ENCODE measurements at places on chromosomes 4 and X. TPM values are rescaled to one million over a fixed set of nuclear protein-coding genes. Genes with fewer than 3 reads are reported as not detected.

- peak; percentile 71 for DNase-seq
Observed at GRCh38 chr4:47122592-47123291, 91.4 kb downstream of the GABRB1 start.

DNA sequence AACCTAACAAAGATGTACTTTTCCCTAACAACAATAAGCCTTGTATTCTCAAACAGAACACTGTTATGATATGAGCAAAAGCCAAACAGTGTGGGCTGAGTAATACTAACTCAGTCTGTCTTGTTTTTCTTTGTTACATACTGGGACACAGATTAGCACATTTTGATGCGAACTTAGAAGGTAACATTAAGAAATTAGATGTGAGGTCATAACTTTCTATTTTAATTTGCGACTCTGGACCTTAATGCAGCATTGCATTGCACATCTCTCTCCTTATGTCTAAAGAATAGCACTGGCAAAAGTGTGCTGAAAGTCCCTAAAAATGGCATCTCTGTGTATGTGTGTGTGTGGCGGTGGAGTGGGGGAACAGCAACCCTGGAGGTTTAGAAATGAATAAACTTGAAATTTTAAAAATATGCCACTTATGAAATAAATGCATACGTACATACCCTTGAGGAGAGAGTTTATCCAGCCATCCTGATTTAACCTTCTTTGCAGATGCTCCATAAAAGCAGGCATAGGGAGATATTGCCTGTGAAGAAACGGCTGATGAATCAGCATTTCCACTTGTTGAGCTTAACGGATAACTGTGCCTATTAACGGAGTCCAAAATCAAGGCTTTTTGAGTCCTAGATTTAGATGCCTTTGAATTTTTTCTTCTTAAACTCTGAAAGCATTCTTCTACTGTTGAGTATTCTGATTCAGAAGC lies 34.2 kb downstream of the ARAP2 start:
- no peak for DNase-seq

DNA sequence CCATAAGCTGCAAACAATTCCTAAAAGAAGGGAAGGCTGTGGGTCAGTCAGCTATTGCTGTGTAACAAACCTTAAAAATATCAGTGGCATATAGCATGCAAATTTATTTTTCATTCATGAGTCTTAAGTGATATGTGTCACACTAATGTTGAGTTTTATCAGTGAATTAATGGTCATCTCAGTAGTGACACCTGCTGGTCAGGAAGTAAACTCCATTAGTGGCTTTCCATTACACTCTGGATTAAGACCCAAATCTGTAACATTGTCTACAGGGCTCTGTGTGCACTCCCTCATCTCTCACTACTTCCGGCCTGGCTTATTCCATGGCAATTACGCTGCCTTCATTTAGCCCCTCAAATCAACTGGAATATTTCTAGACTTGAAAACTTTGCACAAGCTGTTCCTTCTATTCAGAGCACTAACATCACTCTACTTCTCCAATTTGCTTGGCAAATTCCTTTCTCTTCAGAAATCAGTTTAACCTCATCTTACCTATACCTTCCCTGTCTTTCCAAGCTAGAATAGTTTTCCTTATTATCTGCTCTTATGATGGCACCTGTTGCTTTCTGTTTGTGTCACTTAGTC lies 217.3 kb upstream of the TAPT1 start:
- no peak for DNase-seq

DNA sequence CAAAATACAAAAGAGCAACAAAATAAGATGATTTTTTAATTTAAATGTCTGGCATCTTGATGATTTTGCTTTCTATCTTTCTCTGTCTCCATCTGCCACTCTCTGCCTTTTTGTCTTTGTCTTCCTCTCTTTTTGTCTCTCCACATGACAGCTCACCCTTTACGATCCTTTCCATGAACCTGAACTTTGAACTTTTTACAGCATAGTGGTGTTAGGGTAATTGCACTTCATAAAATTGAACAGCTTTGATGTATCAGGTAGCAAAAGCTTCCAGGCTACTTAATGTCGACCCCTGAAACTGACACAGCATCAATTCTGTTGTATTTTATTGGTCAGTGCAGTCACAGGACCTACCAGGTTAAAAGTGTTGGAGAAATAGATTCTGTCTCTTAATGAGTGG lies 1517.0 kb downstream of the ADGRL3 start:
- no peak for DNase-seq

DNA sequence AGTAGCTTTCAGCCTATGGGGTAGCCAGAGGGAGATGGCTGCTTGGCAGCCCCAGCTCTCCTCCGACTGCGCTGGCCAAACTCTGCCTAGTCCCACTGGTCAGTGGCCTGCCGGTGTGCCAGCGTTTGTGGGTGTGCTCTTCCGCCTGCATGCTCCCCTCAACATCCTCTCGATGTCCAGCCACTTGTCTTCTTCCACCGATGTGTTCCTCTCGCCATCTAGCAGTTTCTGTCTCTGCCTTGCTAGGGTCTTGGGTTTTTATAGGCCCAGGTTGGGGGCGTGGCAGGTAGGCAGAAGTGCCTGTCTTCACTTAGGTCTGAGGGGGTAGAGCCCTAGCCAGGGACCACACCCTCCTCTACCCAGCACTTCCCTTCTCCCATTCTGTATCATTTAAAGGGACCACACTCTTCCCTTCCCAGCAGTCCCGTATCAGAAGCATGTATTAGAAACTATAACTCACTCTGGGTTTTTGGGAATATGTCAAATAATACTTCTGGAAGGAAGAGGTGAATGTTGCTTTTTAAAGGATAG lies 124.4 kb downstream of the KDM6A start:
- DNase-seq = no peak

DNA sequence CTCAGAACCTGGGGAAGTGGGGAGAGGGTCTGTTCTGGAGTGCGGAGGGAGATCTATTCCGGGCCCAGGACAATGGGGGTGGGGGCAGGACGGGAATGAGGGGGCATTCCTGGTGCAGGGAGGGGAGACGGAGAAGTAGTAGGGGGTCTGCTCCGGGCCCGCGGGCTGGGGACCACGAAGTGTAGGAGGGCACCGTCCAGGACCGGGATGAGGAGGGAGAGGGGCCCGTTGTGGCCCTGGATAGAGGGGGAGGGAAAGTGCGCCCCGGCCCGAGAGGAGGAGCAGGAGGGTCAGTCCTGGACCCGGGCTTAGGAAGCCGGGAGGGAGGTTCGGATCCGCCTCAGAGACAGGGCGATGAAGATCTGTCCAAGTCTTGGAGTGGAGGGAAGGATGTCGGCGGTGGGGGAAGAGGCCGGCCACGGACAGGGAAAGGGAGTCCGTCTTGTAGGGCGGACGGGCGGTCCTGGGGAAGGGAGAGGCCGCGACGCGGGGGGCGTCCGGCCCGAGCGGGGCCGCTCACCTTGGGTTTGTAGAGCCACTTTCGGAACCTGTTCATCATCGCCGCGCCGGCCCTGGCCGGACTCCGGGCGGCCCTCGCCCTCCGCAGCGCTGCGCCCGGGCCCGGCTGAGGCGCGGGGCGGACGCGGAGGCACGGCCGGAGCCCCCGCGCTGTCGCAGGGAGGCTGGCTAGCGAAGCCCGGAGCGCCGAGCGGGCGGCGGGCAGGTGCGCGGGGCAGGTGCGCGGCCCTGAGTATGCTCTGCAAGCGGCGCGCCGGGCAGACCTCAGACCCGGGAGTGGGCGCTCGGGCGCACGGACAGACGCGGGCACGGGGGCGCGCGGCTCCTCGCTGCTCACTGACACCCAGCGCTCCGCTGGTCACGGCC lies at the start of gene ZFYVE28:
Gene ZFYVE28, minus strand, starts transcription at position 881 of the 885 bp plus-strand sequence. Its CDS starts 322 bp downstream, at position 559.
- no peak for DNase-seq

DNA sequence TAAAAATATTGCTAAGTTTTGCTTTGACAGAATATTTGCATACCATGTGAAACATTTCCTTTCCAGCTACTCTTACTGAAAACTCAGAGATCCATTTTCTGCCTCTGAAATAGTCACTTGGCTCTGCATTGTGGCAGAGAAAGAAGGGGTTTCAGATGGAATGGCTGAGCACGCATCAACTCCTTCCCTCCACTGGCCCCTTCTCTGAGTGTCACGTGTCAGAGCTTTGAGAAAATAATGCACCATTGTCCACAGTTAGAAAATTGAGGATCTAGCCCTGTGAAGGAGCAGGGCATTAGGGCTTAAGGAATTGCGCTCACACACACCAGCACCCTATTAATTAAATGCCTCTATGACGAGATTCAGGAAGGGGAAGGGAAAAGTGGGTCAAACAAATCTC lies 78.8 kb upstream of the FAT4 start:
- no peak for DNase-seq

The GSX2 gene
- polyA plus RNA-seq = not detected

The FGF13 gene
- 26.0 TPM for polyA plus RNA-seq

The PDE5A gene
- 48.7 TPM for polyA plus RNA-seq

The CENPVL3 gene
- 1.1 TPM for polyA plus RNA-seq
